Pancreas (tissue), 10 donors: ENCODE measurements at places on chromosomes 11 and 22.

GRCh38 chr22:31896472-31896871 lies 47.9 kb upstream of the YWHAH start:
- no peak for DNase-seq

DNA sequence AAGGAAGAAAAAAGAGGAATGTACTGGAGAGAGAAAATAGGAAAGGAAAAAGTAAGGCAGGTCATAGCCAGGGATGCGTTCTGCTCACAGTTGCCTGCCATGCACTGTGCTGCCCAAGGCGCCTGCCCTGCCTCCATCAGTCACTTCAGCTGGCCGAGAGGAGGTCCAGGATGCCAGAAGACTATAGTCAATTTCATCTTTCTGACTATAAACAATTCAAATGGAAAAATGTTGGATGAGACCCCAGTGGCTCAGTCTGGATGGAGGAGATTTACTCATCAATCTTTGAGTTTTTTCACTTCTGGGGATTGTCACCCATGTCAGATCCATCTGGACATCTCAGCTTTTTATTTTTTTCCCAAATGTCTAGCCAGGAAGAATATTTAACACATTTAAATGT lies 36.7 kb upstream of the CLMP start:
- DNase-seq: no peak

GRCh38 chr11:110027627-110028371 lies 65.4 kb upstream of the ZC3H12C start:
- no peak for DNase-seq

GRCh38 chr22:49574881-49575702 lies 252.6 kb downstream of the BRD1 start:
- no peak for DNase-seq

- DNase-seq: no peak
These were observed 47.2 kb downstream of the KCNQ1OT1 start for GRCh38 chr11:2652333-2653197.
